ENCODE measurements at places on chromosomes 11 and 22. TPM values are rescaled to one million over a fixed set of nuclear protein-coding genes. Genes with fewer than 3 reads are reported as not detected.

GRCh38 chr11:105282658-105283057 lies 143.1 kb upstream of the CARD18 start:
- H3K36me3 ChIP-seq = no peaks in the 10 kb centered on the region
- no peak overlapping the region for H3K4me3 ChIP-seq
- H3K27me3 ChIP-seq = no peaks in the 10 kb centered on the region
- H3K4me1 ChIP-seq = no peaks in the 10 kb centered on the region
- no peak overlapping the region for H3K27ac ChIP-seq

- H3K27me3 ChIP-seq = peaks cover 6% of the 10 kb centered on the region
- H3K27ac ChIP-seq = no peak overlapping the region
- peak; percentile 8 for DNase-seq
- H3K4me3 ChIP-seq = no peak overlapping the region
- H3K4me1 ChIP-seq = no peaks in the 10 kb centered on the region
- no peaks in the 10 kb centered on the region for H3K36me3 ChIP-seq
Observed at GRCh38 chr11:105609341-105609781, 512 bp upstream of the GRIA4 start.

- H3K36me3 ChIP-seq = no peaks in the 10 kb centered on the region
- H3K27ac ChIP-seq = no peak overlapping the region
- H3K4me1 ChIP-seq = no peaks in the 10 kb centered on the region
- H3K4me3 ChIP-seq = no peak overlapping the region
Observed at GRCh38 chr11:128620309-128621100, 33.1 kb upstream of the ETS1 start.

GRCh38 chr11:103682318-103683184 lies 353.9 kb upstream of the DDI1 start:
- no peak overlapping the region for H3K4me3 ChIP-seq
- H3K36me3 ChIP-seq = no peaks in the 10 kb centered on the region
- H3K27ac ChIP-seq = no peak overlapping the region
- no peaks in the 10 kb centered on the region for H3K27me3 ChIP-seq
- peak; percentile 67 for DNase-seq
- H3K4me1 ChIP-seq = no peaks in the 10 kb centered on the region

DNA sequence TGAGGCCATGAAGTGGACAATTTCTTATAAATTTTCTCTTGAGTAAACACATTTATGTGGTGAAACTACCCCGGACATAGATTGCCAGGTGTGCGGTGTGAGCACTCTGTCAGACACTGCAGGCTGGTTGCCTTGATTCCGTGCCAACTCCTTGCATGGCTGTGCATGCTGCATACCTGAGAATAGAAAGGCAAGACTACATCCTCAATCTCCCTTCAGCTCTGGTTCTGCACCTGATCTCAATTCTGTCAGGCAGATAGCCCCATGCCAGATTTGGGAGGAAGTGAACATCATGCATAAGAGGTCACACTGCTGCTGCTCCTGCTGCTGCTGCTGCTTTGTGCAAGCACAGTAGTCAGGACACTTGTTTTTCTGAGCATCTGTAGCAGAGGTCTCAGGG lies 42.5 kb upstream of the DEUP1 start:
- no peak for DNase-seq
- no peak overlapping the region for H3K4me3 ChIP-seq
- H3K27me3 ChIP-seq = no peaks in the 10 kb centered on the region
- H3K27ac ChIP-seq = no peak overlapping the region

- DNase-seq = no peak
- no peaks in the 10 kb centered on the region for H3K27me3 ChIP-seq
- H3K27ac ChIP-seq = no peak overlapping the region
- H3K4me3 ChIP-seq = no peak overlapping the region
Observed at GRCh38 chr11:12061851-12062560, 48.4 kb upstream of the MICAL2 start.

DNA sequence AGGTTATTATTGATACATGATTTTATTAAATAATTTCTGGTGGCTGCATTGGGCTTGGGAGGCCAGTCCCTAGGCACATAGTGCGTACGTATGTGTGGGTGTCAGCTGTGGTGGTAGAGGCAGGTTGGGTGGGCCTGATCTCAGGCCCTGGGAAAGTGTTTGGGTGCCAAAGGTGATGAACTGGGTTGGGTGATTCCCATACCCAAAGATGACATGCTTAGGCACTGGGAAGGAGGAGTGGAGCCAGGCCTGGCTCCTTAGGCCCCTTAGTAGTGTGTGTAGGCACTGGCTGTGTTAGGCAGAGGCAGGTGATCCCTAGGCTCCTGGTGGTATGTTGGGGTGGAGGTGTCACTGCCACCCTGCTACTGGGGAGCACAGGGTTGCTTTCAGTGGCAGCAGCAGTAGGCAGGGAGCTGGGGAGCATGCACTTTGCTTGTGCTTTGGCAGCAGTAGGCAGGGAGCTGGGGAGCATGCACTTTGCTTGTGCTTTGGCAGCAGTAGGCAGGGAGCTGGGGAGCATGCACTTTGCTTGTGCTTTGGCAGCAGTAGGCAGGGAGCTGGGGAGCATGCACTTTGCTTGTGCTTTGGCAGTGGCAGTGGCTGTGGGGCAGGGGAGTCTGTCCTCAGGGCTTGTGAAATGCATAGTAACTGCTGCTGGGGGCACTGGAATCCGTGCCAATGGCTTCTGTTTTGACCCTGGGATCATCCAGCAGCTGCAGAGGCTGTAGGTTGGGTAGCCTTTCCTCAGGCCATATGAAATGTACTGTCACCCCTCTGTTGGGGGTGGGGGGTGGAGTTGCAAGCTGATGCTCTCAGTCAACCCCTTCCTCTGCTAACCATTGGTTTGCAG lies 84.4 kb downstream of the RRM1 start:
- no peak for DNase-seq
- no peak overlapping the region for H3K4me3 ChIP-seq
- no peak overlapping the region for H3K27ac ChIP-seq
- H3K4me1 ChIP-seq = no peaks in the 10 kb centered on the region
- peaks cover 19% of the 10 kb centered on the region for H3K27me3 ChIP-seq

- no peaks in the 10 kb centered on the region for H3K36me3 ChIP-seq
- H3K27me3 ChIP-seq = 0 out of 3 replicates have a peak, but pooled peaks cover 2% of the 10 kb centered on the region
- H3K27ac ChIP-seq = no peak overlapping the region
- DNase-seq = no peak
Observed at GRCh38 chr22:30857791-30858190, 110.8 kb downstream of the MORC2 start.

GRCh38 chr22:43136255-43136654 lies 6.9 kb downstream of the MCAT start:
- H3K4me1 ChIP-seq = peaks cover 4% of the 10 kb centered on the region
- DNase-seq = peak; percentile 34
- H3K36me3 ChIP-seq = peaks cover 25% of the 10 kb centered on the region
- H3K27ac ChIP-seq = no peak overlapping the region
- H3K4me3 ChIP-seq = no peak overlapping the region

GRCh38 chr22:21942407-21943343 lies 10.0 kb downstream of the PPM1F start:
- H3K36me3 ChIP-seq = peaks cover 5% of the 10 kb centered on the region
- peaks cover 11% of the 10 kb centered on the region for H3K4me1 ChIP-seq
- DNase-seq = no peak
- no peak overlapping the region for H3K4me3 ChIP-seq

DNA sequence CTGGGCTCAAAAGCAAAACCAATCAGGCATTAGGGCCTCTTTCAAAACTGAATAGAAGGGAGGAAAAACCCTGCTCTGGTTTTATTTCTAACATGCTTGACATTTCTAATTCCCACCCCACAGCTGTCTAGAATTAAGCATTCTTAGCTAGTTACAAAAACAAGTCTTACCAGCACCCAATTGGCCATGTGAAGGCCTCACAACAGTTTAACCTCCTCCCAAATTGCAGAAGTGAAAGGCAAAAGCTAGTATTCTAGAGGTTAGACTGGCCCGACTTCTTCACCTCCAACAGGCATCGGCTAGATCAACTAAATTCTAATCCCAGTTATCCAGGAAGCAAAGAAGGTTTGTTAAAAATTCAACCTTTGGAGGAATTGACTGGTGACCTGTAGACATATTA lies 6.5 kb downstream of the SF1 start:
- H3K27me3 ChIP-seq = no peaks in the 10 kb centered on the region
- no peak for DNase-seq
- no peak overlapping the region for H3K4me3 ChIP-seq
- peaks cover 97% of the 10 kb centered on the region for H3K36me3 ChIP-seq
- peaks cover 41% of the 10 kb centered on the region for H3K4me1 ChIP-seq
- no peak overlapping the region for H3K27ac ChIP-seq

DNA sequence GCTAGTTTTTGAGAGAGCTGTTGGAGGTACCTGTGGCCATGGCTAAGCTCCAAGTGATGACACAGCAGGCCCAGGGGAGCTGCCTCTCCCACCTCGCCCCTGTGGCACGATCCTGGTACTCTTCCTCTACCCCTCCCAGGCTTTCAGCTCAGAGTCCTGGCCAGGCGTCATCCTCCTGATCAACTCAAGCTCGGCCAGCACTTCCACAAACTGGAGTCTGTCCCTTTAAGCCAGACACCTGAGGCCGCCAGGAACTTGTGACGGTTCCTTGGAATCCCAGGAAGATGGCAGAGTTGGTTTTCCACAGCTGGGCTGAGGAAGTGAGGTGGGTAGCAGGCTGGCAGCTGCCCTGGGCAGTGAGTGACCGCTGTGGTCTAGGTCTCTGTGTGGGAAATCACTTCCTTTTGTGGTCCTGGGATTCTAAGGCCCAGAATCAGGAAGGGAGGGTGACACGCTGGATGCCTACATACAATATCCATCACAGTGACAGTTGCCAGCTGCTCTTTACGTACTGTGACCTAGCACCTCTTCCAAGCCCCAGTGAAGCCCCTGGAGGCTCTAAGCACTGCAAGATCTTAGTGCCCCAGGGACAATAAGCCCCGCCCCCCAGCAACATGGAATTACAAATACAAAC lies 3.2 kb upstream of the CST6 start:
- H3K4me3 ChIP-seq = no peak overlapping the region
- H3K4me1 ChIP-seq = peaks cover 24% of the 10 kb centered on the region
- no peak for DNase-seq
- H3K27ac ChIP-seq = no peak overlapping the region
- peaks cover 6% of the 10 kb centered on the region for H3K27me3 ChIP-seq

- H3K36me3 ChIP-seq = no peaks in the 10 kb centered on the region
- no peak overlapping the region for H3K27ac ChIP-seq
- peaks cover 70% of the 10 kb centered on the region for H3K4me1 ChIP-seq
- H3K4me3 ChIP-seq = no peak overlapping the region
- no peaks in the 10 kb centered on the region for H3K27me3 ChIP-seq
Observed at GRCh38 chr11:126153972-126154371, 57.5 kb downstream of the RPUSD4 start.

DNA sequence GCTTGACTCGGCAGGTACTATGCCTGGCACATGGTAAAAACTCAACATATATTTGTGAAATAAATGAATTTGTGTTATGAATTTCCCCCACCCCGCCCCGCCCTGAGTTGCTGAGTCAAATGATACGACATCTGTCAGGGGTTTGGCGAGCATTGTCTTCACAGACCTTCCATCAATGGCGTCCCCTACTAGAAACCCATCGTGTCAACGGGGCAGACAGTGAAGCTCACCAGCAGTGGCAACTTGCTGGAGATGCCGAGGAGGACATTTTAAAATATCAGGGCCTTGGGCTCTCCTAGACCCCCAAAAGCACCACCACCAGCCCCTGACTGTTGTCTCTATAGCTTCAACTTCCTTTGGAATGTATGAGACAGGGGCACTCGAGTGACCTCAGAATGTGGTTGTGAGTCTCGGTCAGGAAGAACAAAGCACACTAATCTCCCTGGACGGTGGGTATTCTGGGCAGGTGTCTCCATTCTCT lies 761 bp upstream of the NXF1 start:
- peak overlapping the region; percentile 55 for H3K4me3 ChIP-seq
- DNase-seq = no peak
- peaks cover 6% of the 10 kb centered on the region for H3K36me3 ChIP-seq
- no peaks in the 10 kb centered on the region for H3K27me3 ChIP-seq
- H3K4me1 ChIP-seq = peaks cover 24% of the 10 kb centered on the region

GRCh38 chr11:122776546-122776945 lies 61.8 kb upstream of the CRTAM start:
- 0 out of 3 replicates have a peak, but pooled peaks cover 2% of the 10 kb centered on the region for H3K36me3 ChIP-seq
- H3K4me1 ChIP-seq = no peaks in the 10 kb centered on the region
- H3K4me3 ChIP-seq = no peak overlapping the region
- no peaks in the 10 kb centered on the region for H3K27me3 ChIP-seq
- DNase-seq = no peak
- H3K27ac ChIP-seq = no peak overlapping the region

- H3K4me1 ChIP-seq = no peaks in the 10 kb centered on the region
- H3K4me3 ChIP-seq = no peak overlapping the region
- no peaks in the 10 kb centered on the region for H3K27me3 ChIP-seq
- no peak overlapping the region for H3K27ac ChIP-seq
- no peaks in the 10 kb centered on the region for H3K36me3 ChIP-seq
Observed at GRCh38 chr22:34045311-34045710, 125.0 kb upstream of the LARGE1 start.

The OR4C45 gene
- not detected for polyA plus RNA-seq

The GSC2 gene
- polyA plus RNA-seq = not detected

The MS4A12 gene
- polyA plus RNA-seq = not detected

The OLFML1 gene
- polyA plus RNA-seq = 0.90 TPM

The ARRB1 gene
- polyA plus RNA-seq = 35.7 TPM

The BIRC3 gene
- polyA plus RNA-seq = 0.50 TPM

The VWCE gene
- polyA plus RNA-seq = 59.7 TPM

The BAIAP2L2 gene
- 7.5 TPM for polyA plus RNA-seq
